Thoracic aorta (tissue), 2 donors: ENCODE measurements at places on chromosomes 13 and 19. TPM values are rescaled to one million over a fixed set of nuclear protein-coding genes. Genes with fewer than 3 reads are reported as not detected.

DNA sequence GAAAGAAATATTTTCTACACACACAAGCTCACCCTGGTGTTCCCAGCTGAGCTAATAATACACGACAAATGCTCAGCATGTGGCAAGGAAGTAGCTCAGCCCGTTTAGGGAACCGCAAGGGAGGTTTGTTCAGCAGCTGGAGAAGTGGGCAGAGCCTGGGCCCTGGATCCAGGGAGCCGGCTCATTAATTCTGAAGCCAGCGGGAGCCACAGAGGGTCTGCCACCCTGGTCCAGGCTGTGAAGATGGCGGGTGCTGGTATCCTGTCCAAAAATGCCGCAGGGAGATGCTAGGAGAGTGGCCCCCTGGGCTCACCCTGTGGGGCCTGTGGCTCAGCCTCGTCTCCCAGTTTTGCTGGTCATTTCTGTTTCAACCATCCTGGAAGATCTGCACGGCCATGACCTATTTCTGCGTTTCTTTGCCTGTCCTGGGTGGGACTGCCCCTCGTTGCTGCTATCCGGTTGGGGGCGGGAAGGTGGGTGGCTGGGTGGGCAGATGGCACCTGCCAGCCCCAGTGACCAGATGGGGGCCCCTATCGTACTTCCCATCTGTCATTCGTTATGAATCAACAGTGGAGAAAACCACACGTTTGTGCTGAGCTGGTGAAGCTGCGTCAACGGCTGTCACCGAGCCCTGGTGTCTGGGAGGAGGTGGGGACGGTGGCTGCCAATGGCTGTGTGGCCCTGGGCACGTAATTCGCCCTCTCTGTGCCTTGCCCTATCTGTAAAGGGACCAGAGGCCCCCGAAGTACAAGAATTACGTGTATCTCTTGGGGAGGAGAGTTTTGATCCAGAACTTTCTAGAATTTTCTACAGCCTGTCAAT lies 2.7 kb upstream of the GNA15 start:
- H3K36me3 ChIP-seq = no peaks in the 10 kb centered on the region
- H3K4me1 ChIP-seq = no peaks in the 10 kb centered on the region
- H3K4me3 ChIP-seq = peak overlapping the region; percentile 14
- no peak for DNase-seq
- H3K27ac ChIP-seq = no peak overlapping the region
- H3K27me3 ChIP-seq = no peaks in the 10 kb centered on the region

DNA sequence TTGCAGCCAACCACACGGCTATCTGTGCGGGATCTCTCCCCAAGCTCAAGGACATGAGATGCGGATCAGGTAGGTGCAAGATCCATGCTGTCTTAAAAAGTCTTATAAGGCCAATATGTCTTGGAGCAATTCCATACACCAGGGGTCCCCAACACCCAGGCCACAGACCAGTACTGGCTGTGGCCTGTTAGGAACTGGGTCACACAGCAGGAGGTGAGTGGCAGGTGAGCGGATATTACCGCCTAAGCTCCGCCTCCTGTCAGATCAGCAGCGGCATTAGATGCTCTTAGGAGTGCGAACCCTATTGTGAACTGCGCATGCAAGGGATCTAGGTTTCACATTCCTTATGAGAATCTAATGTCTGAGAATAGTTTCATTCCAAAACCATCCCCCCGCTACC lies 68.8 kb upstream of the ZNF599 start:
- DNase-seq = no peak
- no peaks in the 10 kb centered on the region for H3K36me3 ChIP-seq
- H3K4me1 ChIP-seq = no peaks in the 10 kb centered on the region
- H3K27me3 ChIP-seq = no peaks in the 10 kb centered on the region
- no peak overlapping the region for H3K4me3 ChIP-seq
- H3K27ac ChIP-seq = no peak overlapping the region

DNA sequence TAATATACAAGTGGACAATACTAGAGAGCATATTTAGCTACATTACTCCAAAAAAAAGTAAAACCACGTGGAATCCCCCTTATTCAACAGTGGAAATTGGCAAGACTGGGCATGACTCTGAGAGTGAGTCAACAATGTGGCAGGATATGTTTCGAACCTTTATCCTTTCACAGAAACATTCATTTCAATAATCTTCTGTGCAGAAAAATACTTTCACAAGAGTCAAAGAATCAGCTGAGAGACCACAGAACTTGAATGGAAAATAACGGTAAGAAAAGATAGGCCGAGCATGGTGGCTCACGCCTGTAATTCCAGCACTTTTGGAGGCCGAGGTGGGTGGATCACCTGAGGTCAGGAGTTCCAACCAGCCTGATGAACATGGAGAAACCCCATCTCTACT lies 25.1 kb upstream of the CD70 start:
- no peak for DNase-seq
- H3K4me3 ChIP-seq = no peak overlapping the region
- H3K27ac ChIP-seq = no peak overlapping the region
- no peaks in the 10 kb centered on the region for H3K27me3 ChIP-seq

DNA sequence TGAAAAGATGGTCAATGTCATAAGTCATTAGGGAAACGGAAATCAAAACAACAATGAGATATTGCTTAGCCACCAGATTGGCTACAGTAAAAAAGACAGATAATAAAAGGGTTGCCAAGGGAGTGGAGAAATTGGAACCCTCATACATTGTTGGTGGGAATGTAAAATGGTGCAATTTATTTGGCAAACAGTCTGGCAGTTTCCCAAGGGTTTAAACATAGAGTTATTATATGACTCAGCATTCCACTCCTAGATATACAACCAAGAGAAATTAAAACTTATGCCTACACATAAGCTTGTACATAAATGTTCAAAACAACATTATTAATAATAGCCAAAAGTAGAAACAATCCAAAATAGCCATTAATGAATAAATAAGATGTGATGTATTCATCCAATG lies 9.9 kb upstream of the ZNF227 start:
- no peaks in the 10 kb centered on the region for H3K27me3 ChIP-seq
- H3K27ac ChIP-seq = no peak overlapping the region
- no peaks in the 10 kb centered on the region for H3K36me3 ChIP-seq
- no peak overlapping the region for H3K4me3 ChIP-seq
- no peaks in the 10 kb centered on the region for H3K4me1 ChIP-seq

DNA sequence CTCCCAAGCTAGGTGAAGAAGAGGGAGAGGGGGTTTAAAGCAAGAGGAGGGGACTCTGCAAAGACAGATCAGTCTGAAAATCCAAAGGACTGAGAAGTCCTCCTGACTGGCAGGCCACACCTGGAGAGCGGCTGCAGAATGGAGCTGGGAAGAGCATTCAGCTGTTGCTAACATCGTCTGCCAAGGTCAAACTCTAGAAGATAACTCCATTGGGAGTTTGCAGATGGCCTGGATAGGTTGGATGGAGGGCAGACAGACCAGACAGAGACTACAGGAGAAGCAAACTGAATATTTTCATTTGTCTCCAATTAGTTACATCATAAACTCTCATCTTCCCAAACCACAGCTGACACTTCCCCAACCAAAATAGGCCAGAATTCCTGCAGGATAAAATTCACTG lies 19.9 kb upstream of the SHISA2 start:
- no peaks in the 10 kb centered on the region for H3K4me1 ChIP-seq
- no peaks in the 10 kb centered on the region for H3K36me3 ChIP-seq
- no peak for DNase-seq

DNA sequence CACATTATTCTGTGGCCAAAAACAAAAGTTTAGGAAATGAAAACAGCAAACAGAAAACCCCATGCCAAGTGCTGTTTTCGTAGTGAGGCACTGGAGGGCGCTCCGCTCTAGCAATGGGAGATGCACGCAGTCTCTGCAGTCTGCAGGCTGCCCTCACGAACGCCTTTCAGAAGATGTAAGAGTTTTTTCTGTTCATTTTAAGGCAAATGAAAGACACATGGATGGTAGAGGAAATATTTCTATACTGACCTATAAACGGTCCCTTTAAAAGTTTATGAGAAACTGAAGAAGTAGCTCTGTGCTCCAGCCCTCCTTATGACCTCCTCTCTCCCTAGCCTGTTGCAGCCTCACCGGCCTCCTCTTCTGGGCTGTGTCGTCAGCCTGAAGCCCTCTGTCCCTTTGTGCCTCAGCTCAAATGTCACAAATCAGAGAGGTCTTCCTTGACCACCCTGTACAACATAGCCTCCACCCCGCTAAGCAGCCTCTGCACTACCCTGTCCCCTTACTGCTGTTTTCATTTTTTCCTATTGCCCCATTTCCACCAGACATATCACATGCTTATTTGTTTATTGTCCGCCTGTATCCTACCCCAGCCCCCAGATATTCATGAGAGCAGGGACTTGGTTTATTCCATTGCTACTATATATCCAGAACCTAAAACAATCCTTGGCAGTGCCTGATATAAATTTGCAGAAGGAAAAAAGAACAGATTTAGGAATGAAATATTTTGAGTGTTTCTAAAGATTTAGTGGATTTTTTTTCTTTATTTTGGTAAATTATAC lies 116.4 kb downstream of the TM9SF2 start:
- peaks cover 44% of the 10 kb centered on the region for H3K4me1 ChIP-seq
- H3K27ac ChIP-seq = no peak overlapping the region
- H3K36me3 ChIP-seq = no peaks in the 10 kb centered on the region
- no peak for DNase-seq
- no peak overlapping the region for H3K4me3 ChIP-seq

GRCh38 chr19:19034204-19034624 lies 811 bp downstream of the ARMC6 start:
- peaks cover 10% of the 10 kb centered on the region for H3K36me3 ChIP-seq
- peak overlapping the region; percentile 89 for H3K27ac ChIP-seq
- peaks cover 10% of the 10 kb centered on the region for H3K4me1 ChIP-seq
- no peaks in the 10 kb centered on the region for H3K27me3 ChIP-seq

DNA sequence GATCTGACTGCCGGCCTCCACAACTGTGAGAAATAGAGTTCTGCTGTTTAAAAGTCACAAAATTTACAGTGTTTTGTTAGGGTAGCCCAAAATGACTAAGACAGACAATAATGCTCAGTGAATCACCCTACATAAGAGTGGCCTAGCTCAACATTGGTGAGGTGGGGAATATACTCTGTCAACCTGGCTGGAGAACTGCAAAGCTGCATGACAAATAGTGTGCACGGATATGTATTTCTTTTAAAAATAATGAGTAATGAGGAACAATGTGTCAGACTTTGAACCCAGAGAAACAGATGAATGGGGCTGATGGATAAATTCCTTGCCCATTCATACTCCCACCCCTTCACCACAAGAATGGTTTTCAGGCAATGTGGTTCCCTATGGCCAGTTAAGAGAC lies 372.4 kb downstream of the SUCLA2 start:
- H3K27me3 ChIP-seq = no peaks in the 10 kb centered on the region
- H3K27ac ChIP-seq = no peak overlapping the region
- no peak for DNase-seq
- H3K4me3 ChIP-seq = no peak overlapping the region
- no peaks in the 10 kb centered on the region for H3K36me3 ChIP-seq

DNA sequence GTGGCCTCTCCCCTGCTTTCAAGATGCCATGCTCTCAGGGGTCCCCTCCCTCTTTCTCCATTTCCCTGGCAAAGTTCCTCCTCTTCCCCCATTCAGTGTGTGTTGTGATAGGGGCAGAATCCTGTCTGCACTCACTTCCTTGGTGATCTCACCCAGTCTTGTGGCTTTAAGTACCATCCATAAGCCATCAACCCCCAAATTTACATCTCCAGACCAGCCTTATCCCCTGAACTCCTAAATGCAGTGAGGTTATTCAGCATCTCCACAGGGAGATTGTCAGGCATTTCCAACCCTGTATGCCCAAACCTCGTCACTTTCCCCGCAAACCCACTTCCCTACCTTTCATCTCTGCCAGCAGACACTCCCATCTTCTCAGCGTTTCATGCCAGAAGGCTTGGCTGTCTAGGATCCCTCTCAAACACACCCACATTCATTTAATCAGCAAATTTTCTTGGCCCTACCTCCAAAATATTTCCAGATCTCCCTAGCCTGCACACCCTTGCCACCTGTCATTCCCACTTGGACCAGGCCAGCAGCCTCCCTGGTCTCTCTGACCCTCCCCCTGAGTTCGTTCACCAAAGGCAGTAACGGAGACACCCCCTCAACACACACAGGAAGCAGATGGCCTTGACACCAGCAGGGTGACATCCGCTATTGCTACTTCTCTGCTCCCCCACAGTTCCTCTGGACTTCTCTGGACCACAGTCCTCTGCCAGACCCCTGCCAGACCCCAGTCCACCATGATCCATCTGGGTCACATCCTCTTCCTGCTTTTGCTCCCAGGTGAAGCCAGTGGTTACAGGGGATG lies at the start of gene HCST:
Gene HCST, plus strand, starts transcription at position 676 of the 808 bp plus-strand sequence. Its CDS starts 65 bp downstream, at position 741.
- H3K4me1 ChIP-seq = peaks cover 3% of the 10 kb centered on the region
- peak within 1 kb of the TSS; percentile 53 for H3K27ac ChIP-seq
- H3K4me3 ChIP-seq = peak within 1 kb of the TSS; percentile 84
- no peak for DNase-seq

DNA sequence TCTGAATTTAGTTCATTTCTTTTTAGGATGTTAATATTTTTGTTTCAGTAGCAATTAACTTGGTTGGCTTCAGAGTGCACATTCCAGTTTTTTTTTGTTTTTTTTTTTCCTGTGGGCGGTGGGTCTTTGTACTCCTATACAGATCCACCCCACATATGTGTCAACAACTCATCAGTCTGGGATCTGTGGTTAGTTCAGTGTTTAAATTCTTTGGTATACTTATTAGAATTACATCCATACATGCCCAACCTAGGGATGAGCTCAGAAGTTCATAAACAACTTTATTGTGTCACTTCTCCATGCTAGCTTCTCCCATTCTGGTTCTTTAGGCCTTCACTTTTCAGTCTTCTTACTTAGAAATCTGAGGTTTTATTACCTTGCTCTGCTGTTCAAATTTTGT lies 50.9 kb downstream of the PCCA start:
- H3K4me3 ChIP-seq = no peak overlapping the region
- H3K27me3 ChIP-seq = no peaks in the 10 kb centered on the region
- H3K36me3 ChIP-seq = no peaks in the 10 kb centered on the region
- no peak for DNase-seq
- no peaks in the 10 kb centered on the region for H3K4me1 ChIP-seq

- no peak overlapping the region for H3K4me3 ChIP-seq
- peaks cover 80% of the 10 kb centered on the region for H3K36me3 ChIP-seq
- no peak overlapping the region for H3K27ac ChIP-seq
- no peaks in the 10 kb centered on the region for H3K4me1 ChIP-seq
- DNase-seq = no peak
- H3K27me3 ChIP-seq = no peaks in the 10 kb centered on the region
These were observed 14.0 kb upstream of the TMEM86B start for GRCh38 chr19:55242517-55242916.

- no peaks in the 10 kb centered on the region for H3K27me3 ChIP-seq
- H3K4me1 ChIP-seq = peaks cover 15% of the 10 kb centered on the region
- H3K4me3 ChIP-seq = no peak overlapping the region
- no peak overlapping the region for H3K27ac ChIP-seq
- H3K36me3 ChIP-seq = no peaks in the 10 kb centered on the region
- no peak for DNase-seq
These were observed 99.4 kb downstream of the MIPEP start for GRCh38 chr13:23789576-23790346.

GRCh38 chr13:111486331-111486730 lies 165.9 kb downstream of the TEX29 start:
- no peak overlapping the region for H3K27ac ChIP-seq
- H3K4me3 ChIP-seq = no peak overlapping the region
- H3K4me1 ChIP-seq = no peaks in the 10 kb centered on the region
- H3K27me3 ChIP-seq = no peaks in the 10 kb centered on the region
- DNase-seq = no peak

Gene MBD3L3
- not detected for total RNA-seq

Gene LILRA5
- 9.6 TPM for total RNA-seq

Gene PSG11
- not detected for total RNA-seq

Gene LGALS4
- 3.5 TPM for total RNA-seq

Gene PTH2
- not detected for total RNA-seq

Gene SYCN
- not detected for total RNA-seq

Gene CAB39L
- 46.7 TPM for total RNA-seq

Gene SYT3
- not detected for total RNA-seq

Gene BCAM
- total RNA-seq = 178 TPM

Gene STOML3
- total RNA-seq = not detected
